ENCODE measurements at places on chromosomes 2 and 18.

- no peak for DNase-seq
Measured at GRCh38 chr2:112996635-112997034, 8.6 kb upstream of the IL36A start.

DNA sequence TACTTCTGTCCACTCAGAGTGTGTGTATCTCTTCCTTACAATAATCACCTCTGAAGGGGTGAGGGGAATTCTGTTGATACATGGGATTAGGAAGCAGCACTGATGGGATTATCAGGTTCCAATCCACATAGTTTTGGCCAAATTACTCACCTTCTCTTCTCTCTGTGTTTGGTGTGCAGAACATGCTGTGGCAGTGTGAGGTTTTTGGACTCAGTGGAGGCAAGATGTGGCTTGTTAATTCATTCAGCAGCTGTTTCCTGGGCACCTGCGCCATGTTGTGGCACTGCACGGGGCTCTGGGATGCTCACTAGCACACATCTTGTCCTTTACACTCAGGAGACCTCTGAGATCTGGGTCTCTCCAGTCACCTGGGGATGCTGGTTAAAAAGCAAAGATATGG lies 350.3 kb upstream of the HS6ST1 start:
- no peak for DNase-seq

- DNase-seq: no peak
Measured at GRCh38 chr2:238817382-238817781, 30.5 kb upstream of the TWIST2 start.

DNA sequence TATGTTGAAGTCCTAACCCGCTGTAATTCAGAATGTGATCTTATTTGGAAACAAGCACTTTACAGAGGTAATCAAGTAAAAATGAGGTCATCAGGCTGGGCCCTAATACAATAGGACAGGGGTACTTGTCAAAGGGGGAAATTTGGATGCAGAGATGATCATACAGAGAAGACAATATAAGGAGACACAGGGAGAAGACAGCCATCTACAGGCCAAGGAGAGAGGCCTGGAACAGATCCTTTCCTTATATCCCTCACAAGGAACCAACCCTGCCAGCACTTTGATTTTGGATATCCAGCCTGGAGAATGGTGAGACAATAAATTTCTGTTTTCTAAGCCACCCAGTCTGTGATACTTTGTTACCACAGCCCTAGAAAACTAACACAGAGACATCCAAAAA lies 104.3 kb downstream of the METTL4 start:
- no peak for DNase-seq

- DNase-seq: no peak
Measured at GRCh38 chr2:3563521-3563976, 5.4 kb upstream of the RNASEH1 start.

DNA sequence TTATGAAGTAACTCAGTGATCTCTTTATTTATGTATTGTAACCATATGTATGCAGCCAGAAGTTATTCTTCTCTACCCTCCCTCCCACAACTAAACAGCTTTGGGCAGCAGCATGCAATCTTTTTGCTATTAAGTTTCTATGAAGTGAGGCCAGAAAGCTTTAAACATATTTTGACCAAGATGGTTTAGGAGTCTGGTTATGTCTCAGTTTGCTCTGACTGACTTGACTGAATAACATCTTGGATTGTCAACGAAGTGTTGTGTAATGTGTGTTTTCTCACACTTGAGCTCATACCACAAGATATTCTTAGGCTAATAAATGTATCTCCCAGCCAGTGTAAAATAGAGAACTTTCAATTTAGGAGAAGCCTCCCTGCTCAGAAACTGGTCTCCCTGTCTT lies 104.3 kb downstream of the TTC27 start:
- no peak for DNase-seq

All from cortex of kidney (tissue), 1 donor.